ENCODE measurements at places on chromosomes 7 and 10. TPM values are rescaled to one million over a fixed set of nuclear protein-coding genes. Genes with fewer than 3 reads are reported as not detected.

DNA sequence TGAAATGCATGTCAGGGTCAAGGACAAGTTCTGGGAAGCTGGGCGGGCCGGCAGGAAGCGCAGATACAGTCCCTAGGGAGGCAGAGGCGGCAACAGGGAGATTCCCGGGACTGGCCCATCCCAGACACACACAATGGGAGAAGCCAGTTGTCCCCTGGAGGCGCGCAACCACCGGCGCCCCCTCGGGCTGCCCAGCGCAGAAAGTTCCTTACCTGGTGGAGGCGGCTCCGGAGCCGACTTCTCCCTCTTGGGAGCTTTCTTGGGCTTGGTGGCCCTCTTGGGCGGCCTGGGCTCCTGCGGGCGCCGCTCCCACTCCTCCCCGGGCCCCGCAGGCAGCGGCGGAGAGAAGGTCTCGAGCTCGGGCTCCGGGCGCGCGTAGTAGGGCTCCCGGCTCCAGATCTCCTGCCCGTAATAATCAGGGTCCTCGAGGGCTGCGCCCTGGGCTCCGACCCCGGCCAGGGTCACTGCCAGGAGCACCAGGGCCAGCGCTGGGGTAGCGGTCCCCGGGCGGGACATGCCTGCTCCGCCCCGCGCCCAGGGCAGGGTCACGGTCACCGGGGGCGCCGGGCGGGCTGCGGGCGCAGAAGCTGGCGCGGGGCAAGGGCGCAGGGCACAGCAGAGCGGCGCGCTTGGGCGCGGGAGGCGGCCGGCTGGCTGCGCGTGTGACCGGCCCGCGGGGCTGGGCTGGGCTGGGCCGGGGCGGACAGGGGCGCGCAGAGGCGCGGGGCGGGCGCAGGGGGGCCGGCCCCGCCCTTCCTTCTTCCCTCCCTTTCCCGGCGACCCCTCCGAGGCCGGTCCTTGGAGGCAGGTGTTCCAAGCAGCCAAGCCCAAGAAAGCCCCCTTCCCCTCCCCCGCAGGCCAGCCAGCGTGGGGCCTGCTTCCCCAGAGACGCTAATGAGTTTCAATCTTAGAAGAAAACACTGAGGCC lies at the start of gene CPXM2:
Gene CPXM2 (minus strand): TSS at position 664 of the 928 bp plus-strand sequence. CDS start 148 bp downstream, at position 516.
- no peak for DNase-seq

The PLEKHS1 gene
- total RNA-seq = 42.0 TPM

DNA sequence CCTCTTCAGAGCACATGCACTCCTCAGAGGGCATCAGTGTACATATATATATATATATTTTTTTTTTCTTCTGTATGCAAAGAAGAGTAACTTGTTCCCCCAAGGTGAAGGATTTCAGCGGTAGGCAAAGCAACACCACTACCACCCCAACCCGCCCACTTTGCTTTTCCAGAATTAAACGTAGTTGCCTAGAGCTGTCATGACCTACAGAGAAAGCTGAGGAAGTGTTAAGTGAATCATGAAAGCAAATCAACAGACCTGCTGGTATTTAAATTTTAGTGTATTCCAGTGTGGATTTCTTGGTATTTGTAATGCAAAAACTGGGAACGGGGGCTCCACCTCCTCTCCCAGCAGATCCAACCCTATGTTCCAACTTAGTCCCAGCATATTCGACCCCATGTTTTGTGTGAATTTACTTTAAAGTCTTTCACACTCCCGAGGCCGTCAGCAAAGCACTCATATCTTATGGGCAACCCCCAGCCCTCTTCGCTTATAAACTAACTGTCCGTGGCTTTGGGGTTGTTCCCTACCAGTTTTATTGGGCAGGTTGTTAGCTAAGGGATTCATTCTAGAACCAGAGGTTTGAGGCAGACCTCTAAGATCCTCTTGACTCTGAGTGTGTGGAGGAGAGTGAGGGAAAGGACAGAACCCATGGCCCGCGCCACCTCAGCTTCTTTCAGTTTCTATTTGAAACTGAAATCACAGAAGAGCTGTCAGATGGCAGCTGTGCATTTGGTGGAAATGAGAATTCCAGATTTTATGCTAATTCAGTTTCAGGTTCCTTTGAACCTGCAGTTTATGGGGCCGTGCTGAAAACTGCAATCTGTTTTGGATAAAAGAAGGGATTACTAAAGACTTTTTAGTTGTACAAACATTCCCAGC lies 450.2 kb upstream of the GALNT17 start:
- no peak for DNase-seq

GRCh38 chr10:60518745-60519144 lies 129.1 kb upstream of the ANK3 start:
- no peak for DNase-seq

DNA sequence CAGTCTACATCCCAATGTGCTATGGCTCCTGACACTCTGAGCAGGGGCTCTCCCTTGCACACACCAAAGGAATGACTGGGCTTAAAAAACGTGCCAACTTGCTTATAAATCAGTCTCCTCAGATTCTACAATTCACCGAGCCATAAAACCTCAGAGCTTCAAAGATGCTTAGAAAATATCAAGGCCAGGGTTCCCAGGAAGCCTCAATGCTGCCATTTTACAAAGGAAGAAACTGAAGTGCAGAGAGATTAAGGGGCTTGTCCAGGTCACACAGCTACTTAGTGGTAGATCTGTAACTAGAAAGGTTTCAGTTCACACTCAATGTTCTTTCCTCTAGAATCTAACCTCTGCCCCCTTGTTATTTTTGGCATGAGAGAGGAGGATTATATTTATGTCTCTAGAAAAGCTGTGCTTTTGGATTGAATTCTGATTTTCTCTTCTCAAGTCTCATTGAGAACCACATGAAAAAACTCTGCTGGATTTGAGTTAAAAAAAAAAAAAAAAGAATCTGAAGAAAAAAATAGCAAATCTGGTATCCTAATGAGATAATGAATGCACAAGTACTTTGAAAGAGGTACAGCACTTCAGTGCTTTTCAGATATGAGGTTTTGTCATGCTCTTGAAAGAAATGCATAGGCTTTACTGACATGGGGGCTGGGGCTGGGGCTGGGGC lies 22.3 kb upstream of the TSPAN33 start:
- DNase-seq = no peak

DNA sequence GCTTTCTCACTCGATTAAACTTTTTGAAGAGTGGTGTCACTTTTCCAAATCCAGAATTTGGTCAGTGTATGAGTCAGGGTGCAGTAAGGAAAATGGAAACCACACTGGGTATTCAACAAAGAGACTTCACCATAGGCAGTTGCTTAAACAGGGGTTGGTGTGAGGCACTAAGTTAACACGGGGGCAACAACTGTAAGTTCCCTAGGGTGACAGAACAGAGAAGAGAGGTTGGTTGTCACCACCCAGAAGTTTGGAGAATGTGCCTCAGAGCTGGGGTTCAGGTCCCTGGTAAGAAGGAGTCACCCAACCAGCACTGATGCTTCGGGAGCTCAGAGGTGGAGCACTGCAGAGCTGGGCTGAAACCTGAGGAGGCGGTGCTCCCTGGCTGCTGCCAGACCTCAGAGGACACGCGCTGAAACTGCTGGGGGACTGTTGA lies 170.4 kb downstream of the ARID5B start:
- no peak for DNase-seq

DNA sequence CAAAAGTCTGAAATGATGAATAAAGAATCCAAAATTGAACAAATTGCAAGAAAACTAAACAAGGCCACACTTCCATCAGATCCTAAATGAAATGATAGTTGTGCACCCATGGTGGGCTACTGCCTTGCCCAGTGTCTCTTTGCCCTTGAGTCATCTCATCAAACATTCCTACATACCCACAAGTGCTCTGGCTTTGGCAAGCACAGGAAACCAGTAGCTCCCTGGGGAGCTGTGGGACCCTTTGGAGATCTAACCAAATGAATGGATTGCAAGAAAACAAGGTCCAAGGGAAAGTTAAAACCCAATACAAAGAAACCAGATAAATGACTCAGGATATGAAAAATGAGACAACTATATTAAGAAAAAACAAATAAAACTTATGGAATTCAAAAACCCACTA lies 129.8 kb upstream of the TMEM229A start:
- DNase-seq = no peak

All from Peyer's patch (tissue), 4 donors.